Cortex of kidney (tissue), 1 donor: ENCODE measurements at places on chromosomes 6 and 20.

GRCh38 chr6:154767003-154767723 is 33.9 kb downstream of the SCAF8 start:
- DNase-seq = no peak

DNA sequence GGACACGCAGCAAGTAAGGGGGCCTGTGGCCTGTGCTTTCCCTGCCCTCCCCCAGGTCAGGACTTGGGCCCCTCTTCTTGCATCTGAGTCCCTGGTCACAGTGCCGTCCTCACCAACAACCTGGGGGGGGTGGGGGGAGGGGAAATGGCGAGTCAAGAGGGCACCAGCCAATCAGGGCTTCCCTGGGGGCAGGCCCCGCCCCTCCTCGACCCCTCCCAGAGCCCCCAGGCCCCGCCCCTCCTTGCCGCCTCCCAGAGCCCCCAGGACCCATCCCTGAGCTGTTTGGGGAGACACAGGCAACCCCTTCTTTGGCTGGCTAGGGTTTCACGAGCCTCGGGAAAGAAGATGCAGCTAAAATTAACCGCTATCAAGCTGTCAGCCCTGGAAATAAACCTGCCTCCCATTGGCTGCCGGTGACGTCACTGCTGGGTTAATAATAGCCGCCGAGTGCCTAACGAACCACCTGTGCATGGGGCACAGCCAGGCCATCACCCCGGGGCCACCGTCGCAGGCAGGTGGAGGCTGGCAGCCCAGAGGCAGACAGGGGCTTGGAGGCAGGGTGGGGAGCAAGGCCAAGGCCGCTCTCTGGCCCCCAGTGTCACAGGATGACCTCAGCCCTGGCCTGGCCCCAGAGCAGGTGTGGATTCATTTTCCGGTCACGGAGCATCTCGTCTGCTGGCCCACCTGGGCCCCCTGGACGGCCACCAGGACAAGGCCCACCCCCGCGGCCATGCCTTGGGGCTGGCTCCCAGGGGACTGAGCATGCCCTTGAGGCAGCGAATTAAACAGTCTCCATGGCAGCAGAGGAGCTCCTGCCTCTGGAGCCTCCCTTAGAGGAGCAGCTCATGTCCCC is 3.2 kb upstream of the EEF1A2 start:
- no peak for DNase-seq

DNA sequence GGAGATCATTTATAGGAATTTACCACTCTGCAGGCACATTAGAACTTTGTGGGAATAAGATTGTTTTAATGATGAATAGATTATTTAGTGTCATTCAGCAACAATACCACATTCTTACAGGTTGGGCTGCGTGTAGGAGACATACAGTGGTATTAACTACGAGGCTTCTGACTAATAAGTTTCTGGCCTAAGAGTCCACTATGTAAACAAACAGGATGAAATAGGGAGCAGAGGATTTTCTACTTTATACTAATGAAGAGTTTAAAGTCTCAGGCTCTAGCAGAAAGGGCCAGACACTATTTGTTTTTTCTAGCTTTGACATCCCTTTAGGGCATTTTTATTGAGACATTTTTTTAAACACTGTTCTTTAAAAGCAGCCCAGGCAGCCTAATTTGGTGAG is 75.6 kb downstream of the SLC24A3 start:
- no peak for DNase-seq

GRCh38 chr20:16606468-16607070 is 33.3 kb upstream of the KIF16B start:
- DNase-seq = no peak

GRCh38 chr20:22611636-22612035 is 27.3 kb upstream of the FOXA2 start:
- DNase-seq = no peak

DNA sequence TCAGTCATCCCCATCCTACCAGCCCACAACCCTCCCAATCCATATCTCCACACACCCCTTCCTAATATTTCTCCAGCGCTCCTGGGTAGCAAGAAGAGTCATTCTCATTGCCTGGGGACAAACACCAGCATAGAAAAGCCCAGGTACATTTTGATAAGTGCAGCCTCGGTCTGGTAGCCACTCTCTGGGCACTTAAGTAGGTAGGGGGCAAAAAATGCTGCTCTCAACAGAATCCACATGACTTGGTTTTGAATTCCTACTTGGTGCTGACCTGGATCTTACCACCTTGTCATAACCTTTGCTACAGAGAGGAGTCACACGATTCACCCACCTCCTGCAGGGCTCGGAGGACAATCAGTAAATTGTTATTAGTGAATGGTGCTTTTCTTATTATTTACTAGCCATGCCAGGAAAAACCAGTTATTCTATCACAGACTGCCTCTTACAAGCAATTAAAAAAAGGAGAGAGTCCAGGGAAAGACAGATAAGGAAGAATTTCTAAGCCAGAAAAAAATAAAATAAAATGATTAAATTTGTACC is 249.1 kb downstream of the LY86 start:
- no peak for DNase-seq

GRCh38 chr6:153729189-153729588 is 309.9 kb upstream of the OPRM1 start:
- DNase-seq = no peak

DNA sequence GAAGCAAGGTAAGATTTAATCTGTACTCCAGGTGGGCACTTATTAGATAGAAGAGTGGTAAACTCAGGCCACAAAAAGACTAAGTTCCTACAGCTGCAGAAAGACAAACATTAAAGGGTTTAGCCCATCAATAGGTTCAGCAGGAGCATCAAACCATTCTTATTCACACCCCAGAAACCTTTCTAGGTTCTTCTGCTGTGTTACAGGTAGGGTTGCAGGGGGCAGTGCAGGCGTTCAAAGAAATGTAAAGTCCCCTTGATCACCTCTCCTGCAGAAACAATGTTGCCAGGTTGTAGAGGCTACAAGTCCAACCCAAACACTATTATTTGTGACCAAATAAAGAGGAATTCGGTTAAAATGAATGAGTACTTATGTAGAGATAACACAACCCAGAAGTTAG is 31.8 kb downstream of the PHACTR1 start:
- DNase-seq = no peak

DNA sequence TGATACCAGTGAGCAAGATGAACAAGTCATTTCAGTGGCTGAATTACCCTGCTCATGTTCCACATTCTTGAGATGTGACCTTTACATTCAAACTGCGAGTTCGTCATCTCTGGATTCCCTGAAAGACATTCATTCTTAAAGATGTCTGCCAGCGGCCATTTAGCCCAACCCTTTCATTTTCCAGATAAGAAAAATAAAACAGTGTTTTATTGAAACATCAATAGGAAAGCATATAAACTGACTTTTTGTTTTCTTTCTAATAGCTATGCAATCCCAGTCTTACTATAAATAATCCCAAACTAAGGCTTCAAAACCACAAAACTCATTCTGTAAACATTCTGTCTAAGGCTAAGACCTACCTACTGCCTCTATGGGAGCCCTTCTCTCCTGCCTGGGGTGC is 134.0 kb downstream of the SAMD5 start:
- DNase-seq = no peak
